Ovary (tissue), 10 donors: ENCODE measurements at places on chromosomes 11 and 22.

GRCh38 chr11:31780480-31780971, 30.6 kb downstream of the PAX6 start:
- no peak for DNase-seq

GRCh38 chr11:73578592-73579185, 19.2 kb downstream of the FAM168A start:
- no peak for DNase-seq

DNA sequence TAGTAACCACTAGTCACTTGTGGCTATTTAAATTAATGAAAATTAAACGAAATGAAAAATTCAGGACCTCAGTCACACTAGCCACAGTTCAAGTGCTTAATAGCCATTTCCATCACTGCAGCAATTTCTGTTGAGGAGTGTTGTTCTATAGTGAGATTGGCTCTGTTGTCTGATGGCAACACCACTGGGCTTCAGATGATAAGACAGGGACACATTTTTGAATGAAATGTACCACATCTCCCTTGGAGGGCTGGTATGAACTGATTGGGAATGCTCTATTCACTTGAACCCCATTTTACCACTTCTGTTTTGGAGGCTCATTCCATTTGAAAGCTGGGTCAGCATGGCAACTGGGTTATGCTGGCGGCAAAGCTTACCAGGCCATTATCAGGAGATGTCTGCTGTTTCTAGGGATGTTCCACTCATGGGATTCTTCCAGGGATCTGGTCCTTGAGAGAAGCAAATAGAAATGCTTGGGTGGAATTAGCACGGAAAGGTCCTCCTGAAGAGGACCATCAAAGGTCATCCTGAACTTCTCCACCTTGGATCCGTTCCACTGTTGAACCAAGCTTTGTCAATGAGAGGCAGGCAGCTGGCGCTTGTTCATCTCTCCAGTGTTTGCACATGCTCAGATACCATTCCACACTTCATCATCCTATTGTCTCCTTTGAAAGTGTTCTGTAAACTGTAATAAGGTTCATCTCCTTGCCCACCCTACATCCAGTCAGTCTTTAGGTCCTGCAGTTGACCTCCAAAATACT, 7.6 kb downstream of the AMOTL1 start:
- no peak for DNase-seq

GRCh38 chr22:35066768-35067167, 810 bp downstream of the ISX start:
- DNase-seq: no peak

DNA sequence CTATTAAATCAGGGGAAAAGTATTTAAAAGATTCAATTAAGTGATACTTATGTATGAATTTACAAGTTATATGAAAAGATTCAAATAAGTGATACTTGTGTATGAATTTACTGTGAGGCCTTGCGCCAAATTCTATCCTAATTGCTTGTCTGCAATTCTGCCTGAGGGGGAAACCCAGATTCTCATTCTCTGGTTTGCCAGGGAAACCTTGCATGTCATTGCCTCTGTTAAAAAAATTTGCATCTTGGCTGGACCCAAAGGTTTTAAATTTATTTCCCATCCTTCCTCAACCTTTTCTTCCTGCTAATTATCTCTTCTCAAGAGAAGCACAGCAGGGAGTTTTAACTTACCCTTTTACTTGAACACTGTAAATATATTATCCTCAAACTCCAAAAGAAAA, 13.8 kb downstream of the OLFML1 start:
- DNase-seq: no peak

GRCh38 chr11:14102766-14103165, 140.2 kb downstream of the SPON1 start:
- DNase-seq: no peak

- no peak for DNase-seq
Observed at GRCh38 chr11:20066013-20066782, 94.1 kb downstream of the DBX1 start.

DNA sequence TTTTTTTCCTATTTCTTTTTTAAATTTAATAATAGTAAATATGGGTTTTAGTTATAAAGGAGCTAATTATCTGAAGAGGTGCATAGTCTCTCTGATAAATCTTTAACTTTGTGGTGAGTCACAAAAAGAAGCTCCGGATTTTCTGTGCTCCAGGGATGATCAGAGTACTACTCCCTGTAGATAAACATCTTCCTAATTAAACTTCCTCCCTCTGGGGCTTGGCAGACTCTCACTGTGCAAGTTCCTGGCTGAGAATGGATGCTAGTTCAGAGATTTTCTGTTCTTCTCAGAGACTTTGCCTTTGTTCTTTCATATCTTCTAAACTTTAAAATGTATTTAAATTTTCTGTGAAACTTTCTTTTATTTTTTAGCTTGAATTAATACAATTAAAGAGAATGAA, at the start of gene OR10G7:
Gene OR10G7, minus strand, starts transcription at position 72 of the 400 bp plus-strand sequence. CDS start 2,324 bp downstream, outside the sequence.
- DNase-seq: no peak

GRCh38 chr11:132620423-132620822, 911.9 kb downstream of the OPCML start:
- no peak for DNase-seq

- DNase-seq: no peak
Observed at GRCh38 chr11:134521001-134521400, 109.0 kb upstream of the B3GAT1 start.

DNA sequence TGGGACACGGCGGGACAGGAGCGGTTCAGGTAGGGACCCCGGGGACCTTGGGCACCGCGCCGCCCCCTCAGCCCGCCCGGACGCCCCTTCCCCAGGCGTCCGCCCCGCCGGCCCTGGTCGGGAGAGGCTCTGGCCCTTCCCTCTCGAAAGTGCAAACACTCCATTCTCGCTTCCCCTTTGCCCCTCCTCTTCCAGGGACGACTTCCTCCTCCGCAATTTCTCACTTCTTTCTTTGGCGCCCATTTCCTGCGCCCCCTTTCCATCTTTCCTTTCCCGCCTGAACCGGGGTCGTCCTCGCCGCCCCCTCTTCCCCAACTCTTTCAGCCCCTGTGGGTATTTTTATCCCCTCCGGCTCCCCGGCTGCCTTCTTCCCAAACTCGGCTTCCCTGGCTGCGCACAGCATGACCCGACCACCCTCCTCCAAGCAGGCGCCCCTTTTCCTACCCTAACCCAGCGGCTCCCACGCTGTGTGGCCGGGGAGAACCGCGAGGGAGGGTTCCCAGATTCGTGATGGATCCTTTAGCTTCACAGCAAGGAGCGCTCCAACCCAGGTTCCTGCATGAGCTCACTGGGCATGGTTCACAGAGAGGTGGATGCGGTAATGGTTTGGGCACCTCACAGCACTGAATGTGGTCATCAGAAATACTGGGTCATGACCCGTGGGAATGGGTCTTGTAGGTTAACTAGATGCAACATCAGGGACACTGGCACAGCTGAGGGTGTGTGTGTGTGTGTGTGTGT, 689 bp downstream of the RAB39A start:
- no peak for DNase-seq

- no peak for DNase-seq
Observed at GRCh38 chr11:9571763-9572115, 1.7 kb upstream of the WEE1 start.

GRCh38 chr11:83723999-83724398, 437.8 kb upstream of the CCDC90B start:
- DNase-seq: no peak

GRCh38 chr11:115317277-115318185, 186.7 kb downstream of the CADM1 start:
- DNase-seq: no peak

DNA sequence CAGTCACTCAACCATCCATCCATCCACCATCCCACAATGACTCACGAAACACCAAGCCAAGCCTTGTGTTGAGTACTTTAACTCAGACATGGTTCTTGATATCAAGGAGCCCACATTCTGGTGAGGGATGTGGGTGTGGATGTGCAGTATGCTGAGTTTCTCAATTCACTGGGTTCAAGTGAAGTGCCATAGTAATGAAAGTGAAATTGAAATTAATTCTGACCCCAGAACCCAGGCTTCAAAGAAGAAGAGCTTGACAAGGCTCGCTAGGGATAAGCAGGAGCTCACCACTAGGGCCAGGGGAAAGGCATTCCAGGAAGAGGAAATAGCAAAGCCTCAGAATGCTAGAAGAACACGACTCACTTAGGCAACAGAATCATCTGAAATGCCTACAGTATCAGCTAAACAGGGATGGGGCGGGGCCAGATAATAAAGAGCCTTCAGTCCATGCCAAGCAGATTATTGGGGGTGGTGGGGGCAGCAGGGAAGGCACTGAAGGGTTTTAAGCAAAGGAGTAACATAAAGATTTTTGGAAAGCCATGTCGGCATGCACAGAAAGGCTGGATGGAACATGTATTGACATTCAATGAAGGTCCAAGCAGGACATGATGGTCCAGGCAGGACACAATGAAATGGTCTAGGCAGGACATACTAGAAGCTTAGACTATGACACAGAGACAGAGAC, 37.2 kb downstream of the RTL6 start:
- no peak for DNase-seq

- no peak for DNase-seq
Observed at GRCh38 chr22:30280505-30280904, 8.8 kb downstream of the CASTOR1 start.

GRCh38 chr22:30252411-30253204, 6.0 kb upstream of the LIF start:
- no peak for DNase-seq

- no peak for DNase-seq
Observed at GRCh38 chr11:82792822-82793569, 59.3 kb upstream of the FAM181B start.

DNA sequence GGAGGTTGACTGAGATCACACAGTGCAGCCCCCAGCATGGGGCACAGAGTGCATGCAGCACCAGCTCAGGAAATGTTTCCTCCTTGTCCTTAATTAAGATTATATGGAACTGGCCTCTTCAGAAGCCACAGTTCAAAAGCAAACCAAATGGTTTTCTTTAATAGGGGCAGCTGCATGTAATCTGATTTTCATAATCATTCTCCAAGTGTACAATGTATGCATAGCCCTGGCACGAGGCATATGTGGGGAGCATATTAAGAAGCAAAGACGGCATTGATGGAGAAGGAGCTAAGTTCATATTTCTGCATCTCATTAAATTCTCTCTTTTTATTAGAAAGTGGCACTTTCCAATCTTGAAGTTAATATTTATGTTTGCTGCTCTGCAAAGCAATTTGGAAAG, 9.9 kb upstream of the PARVB start:
- no peak for DNase-seq

- no peak for DNase-seq
Observed at GRCh38 chr22:44535362-44536095, 37.5 kb upstream of the RTL6 start.

DNA sequence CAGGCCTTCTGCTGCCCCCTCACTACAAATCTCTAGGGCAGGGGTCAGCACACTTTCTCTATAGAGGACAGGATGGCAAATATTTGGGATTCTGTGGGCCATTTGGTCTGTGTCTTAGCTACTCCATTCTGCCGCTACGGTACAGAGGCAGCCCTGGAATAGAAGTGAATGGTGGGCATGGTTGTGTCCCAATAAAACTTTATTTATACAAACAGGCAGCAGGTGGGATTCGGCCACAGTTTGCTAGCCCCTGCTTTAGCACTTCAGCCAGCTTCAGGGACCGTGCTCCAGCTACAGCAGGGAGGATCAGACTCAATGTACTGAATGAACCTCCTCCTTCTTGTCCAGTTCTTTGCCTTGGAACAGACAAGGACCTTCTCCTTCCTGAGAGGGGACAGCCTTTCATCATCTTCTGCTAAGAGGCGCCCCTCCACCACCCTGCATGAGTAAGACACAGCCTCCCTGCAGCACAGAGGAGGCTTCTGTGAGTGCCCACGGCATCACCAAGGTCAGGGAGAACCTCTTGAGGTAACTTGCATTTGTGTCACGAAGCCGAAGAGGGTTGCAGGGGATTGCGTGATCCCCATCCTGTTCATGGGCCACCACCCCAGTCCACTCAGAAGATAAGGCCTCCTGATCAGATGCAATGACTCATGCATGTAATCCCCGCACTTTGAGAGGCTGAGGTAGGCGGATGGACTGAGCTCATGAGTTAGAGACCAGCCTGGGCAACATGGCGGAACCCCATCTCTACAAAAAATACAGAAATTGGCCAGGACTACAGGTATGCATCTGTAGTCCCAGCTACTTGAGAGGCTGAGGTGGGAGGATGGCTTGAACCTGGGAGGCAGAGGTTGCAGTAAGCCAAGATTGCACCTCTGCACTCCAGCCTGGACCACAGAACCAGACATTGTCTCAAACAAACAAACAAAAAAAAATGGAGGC, 4.6 kb downstream of the C11orf24 start:
- no peak for DNase-seq

- DNase-seq: peak; percentile 55
Observed at GRCh38 chr22:43826142-43827002, 14.3 kb upstream of the EFCAB6 start.

DNA sequence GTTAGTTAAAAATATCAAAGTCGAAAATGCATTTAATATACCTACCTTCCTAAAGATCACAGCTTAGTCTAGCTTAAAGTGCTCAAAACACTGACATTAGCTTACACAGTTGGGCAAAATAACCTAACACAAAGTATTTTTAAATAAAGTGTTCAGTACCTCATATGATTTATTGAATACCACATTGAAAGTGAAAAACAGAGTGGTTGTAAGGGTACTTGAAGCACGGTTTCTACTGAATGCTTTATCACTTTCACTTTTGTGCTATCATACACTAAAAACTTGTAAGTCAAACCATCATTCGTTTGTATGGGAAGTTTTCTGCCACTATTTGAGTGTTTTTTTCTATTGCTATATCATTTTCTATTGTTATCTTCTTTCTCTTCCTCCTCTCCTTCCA, 36.6 kb downstream of the ZBTB44 start:
- DNase-seq: no peak

GRCh38 chr11:65109231-65110198, 2.2 kb upstream of the TM7SF2 start:
- DNase-seq: no peak

GRCh38 chr11:17528181-17528691, 16.0 kb downstream of the USH1C start:
- no peak for DNase-seq

GRCh38 chr11:14538271-14538925, 18.2 kb upstream of the PSMA1 start:
- no peak for DNase-seq

GRCh38 chr22:47210112-47210657, 447.7 kb downstream of the TBC1D22A start:
- no peak for DNase-seq

GRCh38 chr22:24521791-24522245, 26.7 kb downstream of the UPB1 start:
- DNase-seq: no peak

- DNase-seq: no peak
Observed at GRCh38 chr11:79007771-79008402, 432.9 kb downstream of the TENM4 start.

GRCh38 chr11:85266646-85267045, 360.5 kb downstream of the DLG2 start:
- no peak for DNase-seq

GRCh38 chr11:894575-895201, 15.9 kb downstream of the CHID1 start:
- no peak for DNase-seq

GRCh38 chr11:119092880-119093842, 8.5 kb downstream of the HMBS start:
- DNase-seq: no peak

GRCh38 chr22:44497218-44497904, 672 bp downstream of the RTL6 start:
- peak; percentile 55 for DNase-seq
